Purkinje cell (primary cell): ENCODE measurements at places on chromosomes 2 and 18. TPM values are rescaled to one million over a fixed set of nuclear protein-coding genes. Genes with fewer than 3 reads are reported as not detected.

SERPINB10 gene
- polyA plus RNA-seq, result not detected in 2 replicates

NEB gene
- polyA plus RNA-seq, result 2.4 and 8.1 TPM in 2 replicates

SP110 gene
- 2.8 and 10.6 TPM in 2 replicates for polyA plus RNA-seq

ASB18 gene
- 0.62 TPM in 1 of 2 replicates, not detected in the other for polyA plus RNA-seq

GEN1 gene
- polyA plus RNA-seq, result 0.90 and 3.0 TPM in 2 replicates

DCTN1 gene
- polyA plus RNA-seq, result 275 and 282 TPM in 2 replicates

ZNF521 gene
- polyA plus RNA-seq, result 2.7 and 4.3 TPM in 2 replicates

PROKR1 gene
- not detected in 2 replicates for polyA plus RNA-seq
